ENCODE measurements at places on chromosomes 5 and 9.

DNA sequence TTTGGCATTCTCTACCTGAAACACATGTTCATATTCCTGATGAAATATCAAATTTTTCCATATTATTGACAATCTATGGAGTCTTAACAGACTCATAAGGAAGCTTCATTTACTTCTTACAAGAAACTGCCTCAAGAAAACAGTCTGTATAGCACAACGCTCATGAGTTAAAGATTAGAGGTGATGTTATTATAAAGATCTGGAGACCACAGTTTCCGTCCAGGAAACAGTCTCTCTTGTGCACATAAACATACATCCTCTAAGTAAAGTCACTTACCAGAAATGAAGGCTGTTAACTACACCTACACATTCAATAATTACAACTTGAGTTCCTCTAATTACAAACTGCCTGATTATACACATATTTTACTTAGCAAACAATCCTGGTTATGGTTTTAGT, 86.9 kb downstream of the RAPGEF6 start:
- DNase-seq = no peak

- no peak for DNase-seq
Measured at GRCh38 chr5:40093550-40093949, 586.2 kb upstream of the PTGER4 start.

GRCh38 chr9:16637218-16637617, 233.3 kb downstream of the BNC2 start:
- no peak for DNase-seq

GRCh38 chr5:142184988-142185387, 76.4 kb downstream of the NDFIP1 start:
- no peak for DNase-seq

DNA sequence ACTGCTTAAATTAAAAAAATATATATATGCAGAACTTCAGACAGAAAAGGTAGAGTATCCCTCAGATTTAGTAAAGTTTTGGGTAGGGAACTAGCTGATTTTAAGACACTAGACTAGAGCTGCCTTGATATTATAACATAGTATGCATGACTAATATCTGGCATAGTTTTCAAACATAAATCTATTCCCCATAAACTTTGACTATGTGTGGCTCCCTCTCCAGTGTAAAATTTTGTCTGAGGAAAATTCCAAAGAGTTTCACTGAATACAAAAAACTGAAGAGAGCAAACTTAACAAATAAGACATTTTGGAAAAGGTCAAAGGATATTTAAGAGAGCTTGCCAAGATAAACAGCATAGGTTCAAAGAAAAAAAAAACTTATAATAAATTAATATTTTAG, 66.2 kb upstream of the ZNF462 start:
- no peak for DNase-seq

- DNase-seq = no peak
Measured at GRCh38 chr9:88829276-88829675, 162.0 kb upstream of the S1PR3 start.

DNA sequence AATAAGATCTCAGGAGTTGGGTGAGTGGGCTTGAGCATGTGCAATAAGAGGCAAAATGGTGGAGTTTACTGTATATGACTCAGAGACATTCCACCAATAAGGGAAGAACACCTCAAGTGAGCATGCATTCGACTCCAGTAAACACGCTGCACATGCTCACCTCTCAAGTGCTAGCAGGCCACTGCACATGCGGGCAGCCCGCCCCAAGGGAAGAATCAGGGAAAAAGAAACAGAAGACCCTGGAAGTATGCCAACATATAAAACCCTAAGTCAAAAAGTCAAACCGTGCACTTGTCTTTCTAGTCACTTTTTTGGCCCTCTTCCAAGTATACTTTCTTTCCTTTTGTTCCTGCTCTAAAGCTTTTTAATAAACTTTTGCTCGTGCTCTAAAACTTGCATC, 245.3 kb upstream of the RASA1 start:
- DNase-seq = no peak

DNA sequence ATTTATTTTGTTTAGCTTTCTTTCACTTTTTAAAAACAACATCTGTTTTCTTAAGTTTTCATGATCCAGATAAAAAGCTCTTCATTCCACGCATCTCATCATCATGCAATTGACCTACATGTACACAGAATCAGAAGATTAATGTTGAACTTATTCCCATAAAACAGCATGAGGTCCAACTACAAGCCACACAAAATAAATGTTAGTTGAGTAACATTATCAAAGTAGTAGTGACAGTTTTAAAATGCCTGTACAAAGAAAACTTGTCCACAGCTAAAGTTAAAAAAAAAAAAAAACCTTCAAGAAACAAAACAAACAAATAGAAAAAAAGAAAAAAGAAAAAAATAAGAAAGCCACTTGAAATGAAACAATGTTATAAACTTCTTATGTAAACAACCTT, 846.3 kb downstream of the TLE1 start:
- DNase-seq = no peak
